ENCODE measurements at places on chromosomes 11 and 22.

DNA sequence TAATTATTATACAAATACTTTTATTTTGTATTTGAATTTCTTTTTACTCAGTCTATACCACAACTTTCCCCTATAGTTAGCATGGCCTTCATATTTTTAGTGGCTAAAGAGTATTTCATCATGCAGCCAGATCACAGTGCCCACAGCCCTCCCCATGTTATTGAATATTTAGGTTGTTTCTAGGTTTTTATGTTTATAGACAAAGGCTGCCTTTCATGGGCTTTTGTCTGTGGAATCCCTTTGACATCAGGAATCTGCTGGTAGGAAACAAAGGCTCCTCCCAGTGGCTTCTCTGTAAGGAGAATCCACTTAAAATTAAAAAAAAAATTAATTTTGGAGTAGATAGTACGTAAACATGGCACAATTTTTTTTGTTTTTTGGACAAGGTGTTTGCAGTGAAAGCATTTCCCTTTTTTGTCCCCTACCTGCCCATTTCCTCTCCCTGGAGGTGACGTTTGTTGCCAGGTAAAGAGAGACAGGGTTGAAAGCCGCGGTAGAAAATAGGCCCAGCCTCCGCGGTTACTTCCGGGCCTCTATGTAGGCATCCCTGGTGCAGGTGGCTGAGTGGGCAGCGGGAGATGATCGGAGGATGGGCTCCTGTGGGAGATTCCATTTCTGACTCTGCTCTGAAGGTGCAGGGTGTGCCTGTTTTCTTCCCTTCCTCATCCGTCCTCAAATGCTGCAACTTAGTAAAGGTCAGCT is 82.2 kb upstream of the OR4B1 start:
- DNase-seq: no peak

DNA sequence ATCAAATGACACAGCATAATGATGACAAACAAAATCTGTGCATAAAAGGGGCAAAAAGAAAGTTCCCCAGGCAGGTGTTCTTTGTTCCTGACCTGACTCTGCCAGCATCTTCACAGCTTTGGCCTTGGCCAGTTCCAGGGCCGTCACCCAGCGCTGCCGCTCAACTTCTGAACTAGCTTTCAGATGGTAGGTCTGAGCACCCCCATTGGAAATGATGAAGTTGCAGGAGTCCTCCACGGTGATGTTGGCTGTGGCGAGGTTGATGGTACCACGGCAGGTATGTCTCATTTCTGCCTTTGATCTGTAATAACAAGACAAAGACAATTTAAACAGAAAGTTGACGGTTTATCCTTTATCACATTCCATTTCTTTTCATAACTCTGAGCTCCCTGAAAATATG is 5.3 kb downstream of the OSBP start:
- DNase-seq: no peak

- DNase-seq: no peak
Observed at GRCh38 chr11:12285106-12285505, 92.3 kb upstream of the PARVA start.

DNA sequence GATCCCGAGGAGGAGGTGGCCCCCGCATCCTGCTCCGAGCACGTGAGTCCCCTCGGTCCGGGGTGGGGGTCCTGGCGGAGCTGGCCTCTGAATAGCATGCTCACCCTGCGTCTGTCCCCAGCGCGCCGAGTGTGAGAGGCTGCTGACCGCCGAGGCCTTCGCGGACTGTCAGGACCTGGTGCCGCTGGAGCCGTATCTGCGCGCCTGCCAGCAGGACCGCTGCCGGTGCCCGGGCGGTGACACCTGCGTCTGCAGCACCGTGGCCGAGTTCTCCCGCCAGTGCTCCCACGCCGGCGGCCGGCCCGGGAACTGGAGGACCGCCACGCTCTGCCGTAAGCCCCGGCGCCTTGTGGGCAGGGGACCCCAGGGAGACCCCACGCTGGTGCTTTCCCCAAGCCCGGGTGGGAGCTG is 3.5 kb downstream of the MUC2 start:
- peak; percentile 10 for DNase-seq

- no peak for DNase-seq
Observed at GRCh38 chr22:41530890-41531714, 13.2 kb downstream of the POLR3H start.

GRCh38 chr11:88050247-88050646 is 125.0 kb downstream of the RAB38 start:
- no peak for DNase-seq

GRCh38 chr11:44290208-44290607 is 19.7 kb downstream of the ALX4 start:
- DNase-seq: no peak

- no peak for DNase-seq
Observed at GRCh38 chr11:78145511-78146025, 6.1 kb upstream of the ALG8 start.

- peak; percentile 67 for DNase-seq
Observed at GRCh38 chr11:134033696-134034491, 35.0 kb upstream of the JAM3 start.

GRCh38 chr11:73184953-73185671 is 33.0 kb upstream of the P2RY2 start:
- peak; percentile 49 for DNase-seq

DNA sequence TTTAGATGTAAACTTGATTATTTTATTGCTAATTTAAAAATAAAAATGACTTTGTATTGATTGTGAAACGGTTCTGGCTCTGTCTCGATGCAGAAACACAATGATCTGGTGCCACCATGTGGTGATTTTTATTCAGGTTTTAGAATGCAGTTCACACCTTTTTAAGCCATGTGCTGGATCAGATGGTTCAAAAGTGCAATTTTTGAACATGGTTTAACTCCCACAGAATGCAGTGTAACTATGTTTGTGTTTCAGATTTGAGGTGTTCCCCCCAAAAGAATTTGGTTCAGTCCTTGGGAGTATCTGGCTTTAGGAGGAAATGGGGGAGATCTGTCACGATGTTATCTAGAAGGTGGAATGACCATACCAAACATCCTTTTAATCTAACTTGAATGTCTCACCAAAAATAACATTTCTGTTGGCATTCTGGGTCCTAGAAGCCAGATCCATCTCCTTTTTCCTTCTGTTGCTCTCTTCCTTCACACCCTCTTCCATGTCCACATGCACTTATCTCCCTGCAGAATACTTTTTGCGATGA is 7.9 kb downstream of the MRPL16 start:
- DNase-seq: no peak

- no peak for DNase-seq
Observed at GRCh38 chr11:60469723-60470122, 14.1 kb downstream of the MS4A1 start.

DNA sequence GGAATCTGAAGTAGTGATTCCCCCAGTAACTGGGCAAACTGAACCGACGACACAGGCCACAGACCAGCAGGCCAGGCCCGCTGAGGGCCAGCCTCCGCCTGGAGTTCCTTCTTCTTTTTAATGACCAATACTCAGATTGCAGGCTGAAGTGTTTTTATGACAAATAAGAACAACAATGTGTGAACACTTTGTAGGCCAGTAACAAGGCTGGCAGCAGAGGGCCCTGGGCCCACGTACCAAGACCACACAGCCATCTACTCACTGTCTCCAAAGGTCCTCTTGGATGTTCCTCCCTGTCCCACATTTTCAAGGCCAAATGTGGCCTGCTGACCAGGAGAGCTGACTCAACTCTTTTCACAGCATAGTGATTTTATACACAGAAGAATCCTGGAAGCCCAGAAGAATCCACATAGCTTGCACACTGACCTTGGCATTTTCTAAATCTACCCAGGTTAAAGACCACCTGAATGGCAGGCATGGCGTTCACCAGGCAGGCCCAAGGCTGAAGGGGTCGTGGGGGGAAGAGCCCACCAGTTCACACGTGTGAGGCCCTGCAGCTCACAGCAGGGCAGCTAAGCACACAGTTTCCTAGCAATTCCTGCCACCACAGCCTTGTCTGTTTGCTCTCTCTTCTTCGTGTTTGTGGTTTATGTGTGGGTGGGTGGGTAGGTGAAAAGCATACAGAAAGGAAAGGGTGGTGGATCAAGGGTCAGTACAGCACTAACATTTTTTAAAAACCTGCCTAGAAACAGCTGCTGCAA is 13.3 kb downstream of the SMCO4 start:
- no peak for DNase-seq

GRCh38 chr11:77188633-77189491 is 60.8 kb downstream of the MYO7A start:
- no peak for DNase-seq

DNA sequence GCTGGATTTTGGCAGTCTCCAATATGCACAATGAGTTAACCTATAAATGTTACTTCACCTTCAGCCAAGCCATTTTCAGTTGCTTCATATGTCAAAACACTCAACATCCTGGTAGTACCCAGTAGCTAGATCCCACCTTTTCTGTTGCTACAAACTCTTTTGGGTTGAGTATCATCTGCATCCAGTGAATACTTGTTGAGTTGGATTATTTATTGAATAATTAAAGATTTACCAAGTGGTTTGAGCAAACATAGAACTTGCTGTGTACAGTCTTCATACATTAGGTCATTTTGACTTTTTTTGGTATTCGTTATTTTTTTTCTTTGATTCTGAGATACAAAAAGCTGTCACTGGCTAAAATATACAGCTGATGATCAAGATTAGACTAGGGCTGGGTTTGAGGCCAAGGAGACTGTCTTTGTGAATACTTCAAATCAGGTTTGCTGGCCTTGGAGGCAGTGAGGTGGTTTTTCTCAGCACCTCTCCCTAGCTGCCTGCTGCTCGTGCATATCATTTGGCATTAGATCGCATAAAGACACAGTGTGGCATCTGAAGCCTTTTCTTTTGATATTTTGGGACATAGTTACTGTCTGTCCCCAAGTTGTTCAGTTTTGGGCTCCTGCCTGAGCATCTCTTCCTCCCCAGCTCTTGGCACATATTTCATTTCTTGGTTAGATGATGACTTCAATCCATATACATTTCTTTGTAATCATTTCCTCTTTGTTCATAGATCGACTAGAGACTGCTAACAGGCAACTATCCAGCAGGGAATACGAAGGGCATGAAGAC is 62.8 kb downstream of the AMOTL1 start:
- no peak for DNase-seq

DNA sequence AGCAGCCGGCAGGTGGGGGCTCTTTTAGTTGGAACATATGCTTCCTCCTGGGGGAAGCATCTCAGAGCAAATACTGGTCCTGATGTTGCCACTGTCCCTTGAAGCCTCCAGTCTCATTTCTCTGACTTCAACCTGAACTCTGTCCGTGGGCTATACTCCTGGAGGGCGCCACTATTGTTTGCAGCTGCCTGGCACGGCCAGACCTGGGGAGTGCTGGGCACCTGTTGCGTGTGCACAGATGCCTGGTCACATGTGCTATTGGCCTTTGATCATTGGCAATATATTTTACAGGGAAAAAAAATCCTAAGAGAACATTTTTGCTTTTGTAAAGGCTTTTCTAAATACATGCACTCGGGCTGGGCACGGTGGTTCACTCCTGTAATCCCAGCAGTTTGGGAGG is 18.2 kb downstream of the LHFPL7 start:
- no peak for DNase-seq

DNA sequence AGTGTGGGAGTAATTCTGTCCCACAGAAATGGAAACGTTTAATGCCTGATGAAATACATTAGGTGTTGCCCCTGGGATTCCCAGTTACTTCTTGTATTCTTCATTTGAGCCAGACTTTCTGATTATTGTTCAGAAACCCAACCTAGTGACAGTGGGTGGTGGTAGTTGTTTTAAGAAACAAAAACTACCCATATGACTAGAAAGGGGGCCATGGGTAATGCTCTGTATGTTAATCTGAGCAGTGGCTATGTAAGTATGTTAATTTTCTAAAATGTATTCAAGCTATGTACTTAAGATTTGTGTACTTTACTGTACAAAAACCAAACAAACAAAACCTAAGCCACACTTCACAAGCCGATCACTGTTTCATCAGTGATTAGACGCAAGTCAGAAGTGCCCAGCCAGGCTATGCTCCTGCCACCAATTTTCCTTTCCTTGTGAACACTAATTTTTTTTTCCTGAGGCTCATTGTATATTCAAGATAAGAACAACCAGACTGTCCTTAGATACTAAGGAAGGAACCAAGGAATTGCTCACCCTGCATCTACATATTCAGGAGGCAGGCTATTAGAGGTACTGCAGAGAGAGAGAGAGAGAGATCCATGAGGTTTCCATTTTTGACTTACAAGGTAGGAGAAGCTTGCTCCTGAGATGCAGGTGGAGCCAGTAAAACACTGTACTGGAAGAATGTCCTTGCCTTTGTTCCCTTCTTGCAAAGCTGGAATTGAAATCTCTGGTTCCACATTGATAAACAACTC is 122.7 kb downstream of the DBX1 start:
- DNase-seq: no peak

DNA sequence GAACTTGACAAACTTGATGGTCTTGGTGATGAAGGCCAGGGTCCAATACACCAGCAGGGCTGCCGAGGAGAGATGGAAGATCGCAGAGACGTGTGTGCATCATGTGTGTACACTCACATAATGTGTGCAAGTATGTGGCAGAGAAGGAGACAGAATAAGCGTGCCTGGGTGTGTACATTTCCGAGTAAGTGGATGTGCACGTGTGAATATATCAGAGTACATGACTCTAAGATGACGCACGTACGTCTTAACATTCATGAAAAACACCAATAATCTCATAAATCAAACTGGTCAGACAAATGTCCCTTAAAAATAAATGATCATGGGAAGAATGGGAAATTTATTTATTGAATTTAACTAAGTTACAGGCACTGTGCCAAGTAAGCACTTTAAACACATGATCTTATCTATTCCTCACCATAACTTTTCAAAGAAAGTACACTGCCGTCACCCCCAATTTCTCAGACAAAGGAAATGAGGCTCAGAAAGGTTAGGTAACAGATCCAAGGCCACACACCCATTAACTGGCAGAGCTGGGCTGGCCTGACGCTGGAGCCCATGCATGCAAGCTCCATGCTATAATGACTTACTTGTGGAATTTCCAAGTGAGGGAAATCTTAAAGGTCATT is 13.0 kb downstream of the ABCC8 start:
- DNase-seq: no peak

DNA sequence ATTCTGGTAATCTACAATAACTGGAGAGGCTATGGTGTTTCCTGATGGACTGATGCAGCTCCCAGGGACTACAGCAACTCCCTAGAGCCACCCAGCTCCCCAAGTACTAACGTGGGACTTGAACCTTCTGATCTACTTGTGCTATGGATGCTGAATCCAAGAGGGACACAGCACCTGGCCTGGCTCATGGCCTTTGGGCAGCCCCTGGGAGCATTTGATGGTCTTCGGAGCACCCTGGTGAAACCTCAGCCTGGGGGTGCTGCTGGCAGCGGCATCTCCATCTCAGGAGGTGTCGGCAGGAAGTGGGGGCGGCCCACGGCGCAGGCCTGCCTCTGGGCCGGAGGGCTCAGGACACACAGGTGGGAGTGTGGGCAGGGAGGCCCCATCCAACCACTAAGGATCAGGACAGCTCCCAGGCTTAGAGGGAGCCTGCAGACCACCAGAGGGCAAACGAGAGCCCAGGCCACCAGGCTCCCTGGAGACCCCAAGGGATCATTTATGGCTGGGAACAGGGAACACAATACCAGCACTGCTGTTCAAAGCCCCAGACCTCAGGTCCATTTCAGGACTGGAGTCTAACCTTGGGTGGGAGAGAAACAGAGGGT is 8.7 kb downstream of the EHD1 start:
- no peak for DNase-seq

- no peak for DNase-seq
Observed at GRCh38 chr22:44890416-44891292, 119.2 kb downstream of the PHF21B start.

Measured in activated T-cell treated with anti-CD3 and anti-CD28 coated beads, Interleukin-2, amount 50 U/mL, for 1 hour (primary cell).